Panc1 (cell line): ENCODE measurements at places on chromosomes 7 and 10. TPM values are rescaled to one million over a fixed set of nuclear protein-coding genes. Genes with fewer than 3 reads are reported as not detected.

Gene ABCA13
- total RNA-seq = 1.7 TPM

Gene VIM
- 3,436 TPM for total RNA-seq

Gene NPC1L1
- total RNA-seq = not detected

Gene PMS2
- 40.2 TPM for total RNA-seq

Gene CRTAC1
- total RNA-seq = 0.23 TPM

Gene FAM24B
- 21.3 TPM for total RNA-seq

Gene NFE2L3
- total RNA-seq = 78.5 TPM

Gene RBM48
- 10.1 TPM for total RNA-seq

Gene PAPOLB
- total RNA-seq = not detected

Gene TMEM176A
- 0.39 TPM for total RNA-seq

Gene ALKBH4
- total RNA-seq = 19.0 TPM

Gene ELOVL3
- total RNA-seq = 1.2 TPM

Gene SPDYE8
- not detected for total RNA-seq

Gene CUBN
- total RNA-seq = 1.3 TPM

Gene TUBB8
- 0.08 TPM for total RNA-seq

Gene KLLN
- 1.3 TPM for total RNA-seq

Gene SNX8
- 139 TPM for total RNA-seq

Gene TRPV5
- total RNA-seq = not detected

Gene ASAH2B
- total RNA-seq = 3.3 TPM

Gene CYP2C8
- total RNA-seq = 0.26 TPM

Gene ARMC3
- 1.0 TPM for total RNA-seq

Gene TCTN3
- total RNA-seq = 56.6 TPM

Gene PANK1
- total RNA-seq = 11.0 TPM

Gene PRSS2
- total RNA-seq = 22.4 TPM

Gene DBNL
- 111 TPM for total RNA-seq

Gene MSMB
- not detected for total RNA-seq

Gene AGAP5
- 6.6 TPM for total RNA-seq

Gene PRSS37
- not detected for total RNA-seq

Gene STAG3
- 1.7 TPM for total RNA-seq

Gene IKZF1
- total RNA-seq = 0.77 TPM

Gene ZNF212
- 11.3 TPM for total RNA-seq

Gene NANOS1
- total RNA-seq = 18.0 TPM

Gene SH2D4B
- total RNA-seq = 0.10 TPM

Gene CHRM2
- not detected for total RNA-seq

Gene IRF5
- 8.8 TPM for total RNA-seq

Gene CRHR2
- total RNA-seq = not detected

Gene FOXI2
- not detected for total RNA-seq
